ENCODE measurements at places on chromosomes 12 and 14. TPM values are rescaled to one million over a fixed set of nuclear protein-coding genes. Genes with fewer than 3 reads are reported as not detected.

DNA sequence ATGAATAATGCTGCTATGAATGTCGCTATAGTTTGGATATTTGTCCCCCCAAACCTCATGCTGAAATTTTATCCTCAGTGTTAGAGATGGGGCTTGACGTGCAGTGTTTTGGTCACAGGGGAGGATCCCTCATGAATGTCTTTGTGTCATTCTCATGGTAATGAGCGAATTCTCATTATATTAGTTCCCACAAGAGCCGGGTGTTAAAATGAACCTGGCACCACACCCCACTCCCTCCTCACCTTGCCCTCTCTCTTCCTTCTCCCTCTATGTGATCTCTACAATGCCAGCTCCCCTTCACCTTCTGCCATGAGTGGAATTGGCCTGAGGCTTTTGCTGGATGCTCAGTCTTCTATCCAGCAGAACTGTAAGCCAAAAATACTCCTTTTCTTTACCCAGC, 37.5 kb upstream of the YAF2 start:
- no peak for DNase-seq

Gene PRPH
- total RNA-seq, result 1.0 TPM

- DNase-seq, result no peak
These were observed 2.6 kb downstream of the ITGA7 start for GRCh38 chr12:55704824-55705718.

GRCh38 chr12:2453761-2454090, 341.0 kb upstream of the FKBP4 start:
- DNase-seq, result no peak

DNA sequence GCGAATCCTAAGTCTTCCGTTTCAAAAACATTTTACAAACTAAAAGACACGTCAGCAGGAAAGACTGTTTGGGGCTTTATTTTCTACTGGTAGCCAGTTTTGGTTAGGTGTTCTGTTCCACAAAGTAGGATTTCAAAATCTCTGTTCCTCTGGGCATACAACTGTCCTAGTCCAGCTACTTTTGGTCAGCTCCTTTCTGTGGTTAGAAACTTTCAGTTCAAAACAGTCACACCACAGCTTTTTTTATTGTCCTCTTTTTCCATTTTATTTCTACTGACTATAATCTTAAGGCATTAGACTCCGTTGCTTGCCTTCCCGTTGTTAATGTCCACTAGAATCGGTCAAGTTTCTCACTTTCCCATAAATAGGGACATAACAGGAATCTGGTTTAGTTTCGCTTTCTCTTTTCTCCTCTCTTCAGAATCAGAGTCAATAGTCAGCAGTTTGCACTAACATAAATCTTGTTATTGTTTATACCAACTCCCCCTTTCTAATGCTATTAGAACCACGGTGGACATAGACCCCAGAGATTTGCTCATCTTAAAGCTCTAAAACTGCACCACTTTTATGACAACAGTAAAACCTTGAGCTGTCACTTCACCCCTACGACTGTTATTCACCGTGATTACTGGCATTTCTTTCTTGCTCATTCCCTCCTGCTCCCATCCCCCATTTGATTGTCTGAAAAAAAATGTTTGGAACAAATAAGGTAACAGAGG, 41.5 kb upstream of the NPAS3 start:
- DNase-seq, result no peak

DNA sequence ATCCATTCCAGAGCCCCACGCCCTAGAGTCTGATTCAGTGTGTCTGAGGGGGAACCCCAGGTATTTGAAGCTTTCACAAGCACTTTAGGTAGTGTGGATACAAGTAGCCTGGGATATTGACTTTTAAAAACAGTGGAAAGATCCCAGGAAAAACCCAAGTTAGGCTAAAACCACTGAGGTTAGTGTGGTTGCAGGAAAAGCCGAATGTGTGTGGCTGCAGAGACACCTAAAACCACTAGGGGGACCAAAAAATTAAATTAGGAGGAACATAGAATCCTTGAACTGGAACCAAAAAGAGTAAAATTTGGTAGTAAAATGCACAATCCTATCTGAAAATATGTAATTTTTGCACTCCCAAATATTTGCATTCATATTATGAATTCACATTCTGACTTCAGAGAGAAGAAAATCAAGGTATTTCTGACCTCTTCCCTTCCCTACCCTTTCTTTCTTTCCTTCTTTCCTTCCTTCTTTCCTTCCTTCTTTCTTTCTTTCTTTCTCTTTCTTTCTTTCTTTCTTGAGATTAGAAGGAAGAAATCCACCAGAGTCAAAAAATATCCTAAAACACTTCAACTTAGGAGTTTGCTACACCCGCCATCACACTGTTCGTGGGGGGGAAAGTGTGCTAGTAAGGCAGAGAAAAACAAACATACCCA, 37.8 kb downstream of the SLCO1A2 start:
- no peak for DNase-seq

GRCh38 chr12:27622436-27623195, 73.6 kb upstream of the REP15 start:
- DNase-seq, result no peak

DNA sequence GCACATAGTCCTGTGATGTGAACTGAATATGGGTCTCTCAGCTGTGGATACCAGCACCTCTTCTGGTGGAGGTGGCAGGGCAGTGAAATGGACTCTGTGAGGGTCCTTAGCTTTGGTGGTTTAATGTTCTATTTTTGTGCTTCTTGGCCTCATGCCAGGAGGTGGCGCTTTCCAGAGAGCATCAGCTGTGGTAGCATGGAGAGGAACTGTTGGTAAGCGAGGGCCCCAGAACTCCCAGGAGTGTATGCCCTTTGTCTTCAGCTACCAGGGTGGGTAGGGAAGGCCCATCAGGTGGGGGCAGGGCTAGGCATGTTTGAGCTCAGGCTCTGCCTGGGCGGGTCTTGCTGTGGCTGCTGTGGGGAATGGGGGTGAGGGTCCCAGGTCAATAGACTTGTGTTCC, 241.7 kb downstream of the AEBP2 start:
- DNase-seq, result no peak

Gene POTEM
- not detected for total RNA-seq

DNA sequence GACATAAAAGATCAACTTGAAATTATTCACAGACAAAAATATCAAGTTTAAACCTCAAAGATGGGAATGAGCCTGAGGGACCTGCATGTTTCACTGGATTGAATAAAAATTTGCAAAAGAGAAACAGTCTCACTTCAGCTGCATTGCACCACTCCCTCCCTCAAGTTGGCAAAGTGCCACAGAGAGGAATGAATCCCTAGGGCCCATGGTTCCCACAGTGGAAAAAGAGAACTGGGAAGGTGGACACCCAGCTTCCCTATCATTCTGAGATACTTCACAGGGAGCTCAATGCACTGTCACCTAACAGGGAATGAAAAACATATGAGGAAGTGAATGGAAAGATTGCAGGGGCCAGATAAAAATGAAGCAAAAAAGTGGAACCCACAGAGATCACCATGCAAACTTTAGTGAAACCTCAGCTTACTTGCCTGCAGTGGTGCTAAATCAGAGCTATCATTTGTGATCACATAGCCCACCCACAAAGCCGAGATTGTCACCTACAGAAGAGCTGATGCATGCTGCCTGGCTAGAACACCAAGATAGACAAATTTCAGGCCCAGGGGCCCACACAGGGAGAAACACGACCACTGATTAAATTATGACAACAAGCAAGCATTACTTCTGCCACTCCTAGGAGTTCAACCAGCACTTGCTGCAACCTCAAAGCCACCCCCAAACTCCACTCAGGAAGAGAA, 911.3 kb downstream of the LRFN5 start:
- DNase-seq, result no peak

DNA sequence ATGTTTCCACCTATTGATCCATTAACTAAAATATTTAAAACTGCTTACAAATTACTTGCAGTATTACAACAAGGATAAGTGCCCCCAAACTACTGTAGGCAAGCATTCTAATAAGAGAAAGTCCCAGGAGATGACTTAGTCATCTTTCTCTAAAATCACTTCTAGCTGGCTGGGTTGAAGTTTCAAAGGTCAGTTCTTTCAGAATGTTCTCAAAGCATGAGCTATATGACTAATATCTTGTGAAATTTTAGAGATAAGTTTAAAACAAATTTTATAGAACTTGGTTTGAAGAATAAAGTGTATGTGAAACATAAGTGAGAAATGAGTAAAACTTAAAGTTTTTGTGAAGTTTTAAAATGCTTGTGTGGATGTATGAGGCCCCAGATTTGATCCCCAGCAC, 24.3 kb upstream of the OR6J1 start:
- DNase-seq, result no peak

DNA sequence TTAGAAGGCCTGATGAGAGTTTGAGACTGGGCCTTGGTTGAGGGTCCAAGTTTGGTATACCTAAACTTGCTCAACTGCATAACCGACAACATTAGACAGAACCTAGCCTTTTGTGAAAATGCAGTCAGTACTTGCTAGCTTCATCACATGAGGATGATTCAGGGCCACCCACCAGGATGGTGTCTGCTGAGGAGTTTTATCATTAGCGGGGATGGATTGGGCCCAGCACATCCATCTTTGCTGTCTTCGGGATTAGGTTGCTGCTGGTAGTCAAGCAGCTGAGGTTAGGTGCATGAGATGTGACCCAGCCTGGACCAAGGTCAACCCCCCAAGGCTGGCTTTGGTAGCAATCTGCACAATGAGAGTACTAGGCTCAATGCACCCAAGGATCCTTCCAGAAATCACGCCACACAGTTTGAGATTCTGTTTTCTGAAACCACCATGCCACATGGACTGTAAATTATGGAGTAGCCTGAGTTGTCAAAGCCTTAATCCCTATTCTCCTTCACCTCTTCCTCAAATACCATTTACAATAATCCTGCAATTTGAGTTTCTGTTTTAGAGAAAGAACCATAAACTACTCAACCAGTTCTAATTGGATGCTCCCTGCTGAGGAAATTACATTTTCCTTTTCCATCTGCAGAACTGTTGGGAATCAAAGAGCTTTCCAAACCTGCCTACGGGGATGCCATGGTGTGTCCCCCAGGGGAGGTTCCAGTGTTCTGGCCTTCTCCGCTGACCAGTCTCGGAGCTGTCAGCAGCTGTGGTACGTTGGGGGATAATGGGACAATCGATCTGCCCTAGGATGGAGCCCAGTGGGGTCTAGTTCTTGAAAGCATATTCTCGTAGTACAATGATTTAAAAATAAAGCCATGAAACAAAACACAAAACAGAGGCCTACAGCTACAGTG, 61.7 kb downstream of the DGLUCY start:
- DNase-seq, result no peak

Gene ITGB7
- 1.3 TPM for total RNA-seq
